ENCODE measurements at places on chromosomes 11 and 22. TPM values are rescaled to one million over a fixed set of nuclear protein-coding genes. Genes with fewer than 3 reads are reported as not detected.

Gene LGR4
- total RNA-seq = 40.6 TPM

Gene KIRREL3
- total RNA-seq = 0.74 TPM

Gene DDT
- total RNA-seq = 147 TPM

Gene GRM5
- not detected for total RNA-seq

Gene HMGXB4
- total RNA-seq = 9.8 TPM

Gene MS4A15
- not detected for total RNA-seq

Measured in right atrium auricular region (tissue), 2 donors.